ENCODE measurements at places on chromosomes 2 and 18.
A peak's percentile ranks its signal among the peaks of the same experiment; 100 is the strongest.

DNA sequence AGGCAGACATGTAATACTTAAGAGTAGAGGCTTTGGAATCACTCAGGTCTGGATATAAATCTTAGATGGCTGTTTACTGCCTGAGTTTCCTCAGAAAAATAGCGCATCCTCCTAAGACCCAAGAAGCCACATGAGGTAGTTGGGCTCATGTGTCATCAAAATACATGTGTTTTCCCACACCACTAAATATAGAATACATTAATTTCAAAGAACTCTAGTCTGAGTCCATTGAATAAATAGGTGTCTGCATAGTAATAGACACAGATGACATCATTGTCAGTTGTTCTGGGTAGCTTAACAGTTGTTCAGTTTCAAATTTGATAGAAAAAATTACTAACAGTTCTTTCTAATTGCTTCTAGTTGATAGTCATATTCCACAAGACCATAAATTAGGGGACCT, 9.6 kb downstream of the PPP1R1C start:
- no peak for DNase-seq

DNA sequence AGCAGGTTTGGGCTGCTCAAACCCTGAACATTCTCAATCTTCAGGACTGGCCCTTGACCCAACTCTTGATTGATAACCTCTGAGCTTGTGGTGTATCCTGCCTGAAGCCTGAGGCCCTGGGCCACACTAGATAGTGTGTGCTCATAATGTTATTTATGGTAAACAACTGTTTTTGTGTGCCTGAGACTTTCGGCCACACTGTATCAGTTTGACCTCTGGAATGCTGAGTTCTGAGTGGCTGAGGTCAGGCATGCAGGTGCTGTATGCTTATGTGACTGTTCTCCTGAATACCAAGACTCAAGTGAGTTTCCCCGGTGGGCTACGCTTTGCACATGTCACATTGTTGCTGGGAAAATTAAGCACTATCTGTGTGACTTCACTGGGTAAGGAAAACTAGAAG, 82.2 kb upstream of the RMP24 start:
- no peak for DNase-seq

DNA sequence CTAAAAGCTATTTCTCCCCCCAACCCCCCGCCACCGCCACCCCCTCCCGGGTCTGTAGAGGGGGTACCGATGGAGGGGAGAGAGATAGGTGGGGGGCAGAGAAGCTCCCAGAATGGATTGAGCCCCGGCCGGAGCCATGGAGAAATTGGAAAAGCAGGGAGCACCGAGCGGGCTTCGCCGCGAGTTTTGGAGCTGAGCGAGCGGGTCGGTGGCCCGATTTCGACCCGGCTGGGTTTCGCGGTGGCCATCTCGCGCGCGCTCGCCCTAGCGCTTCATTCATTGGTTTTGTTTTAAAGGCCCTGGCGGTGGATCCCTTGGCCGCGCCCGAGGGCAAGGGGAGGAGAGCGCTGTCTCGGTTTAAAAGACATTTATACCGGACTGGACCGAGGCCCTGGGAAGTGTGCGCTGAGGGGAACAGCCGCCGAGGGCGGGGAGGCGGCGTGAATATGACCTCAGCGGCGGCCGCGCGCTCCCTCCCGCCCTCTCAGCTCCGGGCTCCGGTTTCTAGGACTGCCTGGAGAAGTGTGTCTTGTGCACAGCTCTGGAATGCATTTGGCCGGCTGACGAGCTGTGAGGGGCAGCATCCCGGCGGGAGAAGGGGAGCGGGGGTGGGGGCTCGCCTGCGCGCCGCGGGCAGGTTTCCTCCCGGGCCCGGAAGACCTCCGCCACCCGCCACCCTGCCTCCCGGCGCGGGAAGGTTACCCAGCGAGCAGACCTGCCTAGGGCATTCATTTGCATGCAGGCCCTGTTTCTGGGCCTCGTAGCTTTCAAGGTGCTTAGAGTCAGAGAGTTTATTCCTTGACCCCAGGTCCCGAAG, 1.7 kb upstream of the SMAD7 start:
- peak; percentile 35 for DNase-seq

GRCh38 chr18:13545955-13546354, 180.4 kb downstream of the FAM210A start:
- no peak for DNase-seq

DNA sequence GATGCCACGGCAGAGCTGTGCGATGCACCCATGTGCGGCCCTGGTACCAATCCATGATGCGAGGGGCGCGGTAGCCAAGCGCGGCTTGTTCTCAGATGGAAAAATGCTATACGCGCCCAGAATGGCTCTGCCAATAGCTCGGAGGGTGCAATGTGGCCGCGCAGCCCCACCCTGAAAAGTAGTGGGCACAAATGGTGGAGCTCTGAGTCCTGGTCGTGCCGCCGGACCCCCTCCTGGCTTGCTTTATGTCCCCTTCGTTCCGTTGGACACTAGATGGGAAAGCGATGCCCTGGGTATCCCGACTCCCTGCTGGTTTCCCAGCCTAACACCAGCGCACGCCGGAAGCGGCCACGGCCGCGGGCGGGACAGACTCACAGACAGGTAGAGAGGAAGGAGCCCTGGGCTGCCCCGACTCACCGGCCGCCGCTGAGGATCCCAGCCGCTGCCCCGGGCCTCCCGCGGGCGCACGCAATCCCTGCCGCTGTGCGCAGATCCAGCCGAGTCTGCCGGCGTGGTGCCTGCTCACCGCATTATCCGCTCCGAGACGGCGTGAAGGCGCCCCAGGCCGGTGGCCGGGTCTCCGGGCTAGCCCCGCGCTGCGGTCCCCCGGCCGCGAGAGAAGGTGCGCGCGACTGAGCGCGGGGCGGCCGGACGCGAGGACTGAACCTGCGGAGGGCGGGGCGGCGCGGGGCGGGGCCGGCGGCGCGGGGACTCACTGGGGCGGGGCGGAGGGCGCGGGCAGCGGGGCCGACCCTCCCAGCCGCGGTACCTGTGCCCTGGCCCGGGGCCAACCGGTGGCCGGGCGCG, at the start of gene CDC42EP3:
Gene CDC42EP3 (minus strand): TSS at position 634 of the 807 bp plus-strand sequence. CDS start 25,055 bp downstream, outside the sequence.
- DNase-seq, result peak; percentile 52

DNA sequence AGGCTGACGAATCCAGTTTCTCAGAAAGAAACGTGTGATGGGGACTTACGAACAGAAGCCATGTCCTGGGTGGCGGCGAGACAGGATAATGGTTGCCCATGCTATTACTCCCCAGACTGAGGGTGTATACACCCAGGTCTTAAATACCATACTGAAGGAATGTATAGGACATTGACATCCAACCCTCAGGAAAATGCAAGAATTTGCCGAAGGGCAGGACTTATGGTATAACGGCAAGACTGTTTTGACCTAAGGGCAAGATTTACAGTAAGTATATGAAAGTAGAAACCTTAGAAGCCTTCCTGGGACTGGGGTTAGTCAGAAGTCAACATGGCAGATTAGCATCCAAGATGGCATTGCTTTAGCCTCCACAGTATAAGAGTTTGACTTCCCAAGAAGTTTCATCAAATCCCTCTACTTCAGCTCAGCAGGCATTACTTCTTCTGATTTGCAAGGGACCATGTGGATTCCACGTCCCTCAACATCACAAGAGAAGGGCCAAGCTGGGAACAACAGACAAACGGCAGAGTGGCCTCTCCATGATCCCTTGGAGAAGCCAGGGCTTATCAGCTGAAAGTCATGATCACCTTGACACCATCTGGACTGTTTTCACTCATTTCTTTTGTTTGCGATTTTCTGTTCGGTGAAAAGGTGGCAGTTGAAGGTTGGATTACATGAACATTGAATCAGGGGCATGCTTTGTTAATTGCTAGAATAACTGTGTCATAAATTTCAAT, 21.1 kb downstream of the ST3GAL5 start:
- DNase-seq, result no peak

DNA sequence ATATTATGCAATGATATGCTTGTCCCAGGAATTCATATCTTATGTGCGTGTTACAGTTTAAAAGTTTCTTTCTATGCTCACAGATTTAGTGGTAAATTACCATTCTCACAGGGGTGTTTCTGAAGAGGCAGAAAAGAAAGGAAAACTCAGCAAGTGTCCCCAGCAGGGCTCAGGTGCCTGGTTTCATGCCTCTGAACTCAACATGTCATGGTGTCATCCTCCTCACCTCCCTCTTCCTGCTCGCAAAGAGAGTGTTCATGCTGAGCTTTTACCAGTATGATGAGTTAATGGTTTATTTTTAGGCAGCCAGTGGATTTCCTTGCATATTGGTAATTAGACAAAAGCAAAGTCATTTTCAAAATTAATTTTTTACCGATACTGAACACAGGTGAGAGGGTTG, 492.9 kb upstream of the ZEB2 start:
- DNase-seq, result no peak

GRCh38 chr2:205822579-205822978, 140.3 kb downstream of the NRP2 start:
- no peak for DNase-seq

GRCh38 chr2:32824070-32824809, 122.5 kb upstream of the LTBP1 start:
- no peak for DNase-seq

GRCh38 chr2:218577482-218578220, 9.0 kb downstream of the CNOT9 start:
- DNase-seq, result no peak

DNA sequence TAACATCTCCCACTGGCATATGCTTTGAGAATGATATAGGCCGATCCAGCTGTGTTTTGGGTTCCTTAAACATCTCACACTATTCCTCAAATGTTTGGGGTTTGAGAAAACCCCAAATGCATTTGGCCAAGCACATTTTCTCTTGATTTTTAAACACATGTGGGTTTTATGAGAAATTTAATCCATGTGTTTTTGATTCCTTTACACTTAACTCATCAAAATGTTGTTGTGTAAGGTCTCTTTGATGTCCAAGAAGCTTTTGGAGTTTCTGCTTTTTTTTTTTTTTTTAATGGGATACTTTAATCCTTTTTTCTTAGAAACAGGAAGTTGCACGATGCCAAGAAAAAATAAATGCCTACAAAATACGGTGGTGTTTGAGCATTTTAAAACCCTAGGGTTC, 339.8 kb upstream of the TCF4 start:
- no peak for DNase-seq

GRCh38 chr2:119810049-119810630, 50.4 kb downstream of the PTPN4 start:
- no peak for DNase-seq

GRCh38 chr2:232422051-232422450, 15.4 kb downstream of the ALPG start:
- no peak for DNase-seq

DNA sequence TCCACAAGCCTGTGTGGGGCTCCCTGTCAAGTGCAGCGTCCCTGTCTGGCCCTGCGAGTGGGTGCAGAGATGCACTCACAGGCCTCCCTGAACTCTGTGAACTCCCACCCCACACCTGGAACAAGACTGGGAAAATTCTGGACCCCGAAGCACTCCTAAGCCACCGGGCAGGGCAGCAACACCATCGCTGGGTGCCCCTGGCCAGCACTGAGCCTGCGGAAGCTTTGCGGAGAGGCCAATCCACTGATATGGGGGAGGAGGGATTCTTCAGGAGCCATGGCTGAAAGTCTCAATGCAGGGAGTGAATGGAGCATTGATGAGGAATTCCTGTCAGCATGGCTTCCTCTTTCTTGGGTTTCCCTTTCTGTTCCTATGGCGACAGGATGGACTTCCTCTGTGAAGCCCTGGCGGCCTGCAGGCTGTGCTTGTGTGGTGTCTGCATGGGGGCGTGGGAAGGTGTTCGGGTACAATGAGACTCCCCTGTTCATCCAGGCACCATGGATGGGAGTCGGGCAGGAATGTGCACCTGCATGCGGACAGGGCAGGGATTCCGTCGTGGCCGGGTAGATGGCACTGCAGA, 15.1 kb downstream of the TRIB2 start:
- no peak for DNase-seq

DNA sequence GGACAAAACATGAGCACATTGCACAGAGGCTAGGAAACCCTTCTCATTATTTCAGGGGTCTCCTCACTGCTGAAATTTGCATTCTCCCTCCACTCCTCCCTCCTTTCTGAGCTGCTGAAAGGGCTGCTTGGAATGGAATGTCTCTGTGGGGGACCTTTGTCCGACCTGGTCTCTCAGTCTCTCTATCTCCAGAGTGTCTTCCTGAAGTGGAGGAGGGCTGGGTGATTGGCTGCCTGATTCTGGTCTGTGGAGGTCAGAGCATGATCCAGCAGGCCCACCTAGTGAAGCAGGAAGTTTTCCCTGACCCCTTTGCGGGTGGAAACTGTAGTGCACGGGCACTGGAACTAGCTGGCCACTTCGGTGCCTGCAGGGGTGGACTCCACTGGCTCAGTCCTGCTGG, 560.5 kb upstream of the HS6ST1 start:
- DNase-seq, result no peak

DNA sequence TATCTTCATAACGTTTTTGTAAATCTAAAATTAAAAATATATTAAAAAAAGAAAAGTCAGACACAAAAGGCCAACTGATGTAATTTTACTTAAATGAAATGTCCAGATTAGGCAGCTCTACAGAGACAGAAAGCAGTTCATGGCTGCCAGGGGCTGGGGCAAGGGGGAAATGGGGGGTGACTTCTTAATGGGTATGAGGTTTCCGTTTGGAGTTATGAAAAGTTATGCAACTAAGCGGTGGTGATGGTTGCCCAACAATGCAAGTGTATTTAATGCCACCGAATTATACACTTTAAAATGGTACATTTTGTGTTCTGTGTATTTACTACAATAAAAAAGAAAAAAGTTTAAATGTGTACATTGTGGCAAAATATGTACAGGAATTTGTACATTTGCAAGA, 70.2 kb upstream of the TEX51 start:
- no peak for DNase-seq

GRCh38 chr2:10810202-10811161, 2.1 kb downstream of the PDIA6 start:
- DNase-seq, result no peak

DNA sequence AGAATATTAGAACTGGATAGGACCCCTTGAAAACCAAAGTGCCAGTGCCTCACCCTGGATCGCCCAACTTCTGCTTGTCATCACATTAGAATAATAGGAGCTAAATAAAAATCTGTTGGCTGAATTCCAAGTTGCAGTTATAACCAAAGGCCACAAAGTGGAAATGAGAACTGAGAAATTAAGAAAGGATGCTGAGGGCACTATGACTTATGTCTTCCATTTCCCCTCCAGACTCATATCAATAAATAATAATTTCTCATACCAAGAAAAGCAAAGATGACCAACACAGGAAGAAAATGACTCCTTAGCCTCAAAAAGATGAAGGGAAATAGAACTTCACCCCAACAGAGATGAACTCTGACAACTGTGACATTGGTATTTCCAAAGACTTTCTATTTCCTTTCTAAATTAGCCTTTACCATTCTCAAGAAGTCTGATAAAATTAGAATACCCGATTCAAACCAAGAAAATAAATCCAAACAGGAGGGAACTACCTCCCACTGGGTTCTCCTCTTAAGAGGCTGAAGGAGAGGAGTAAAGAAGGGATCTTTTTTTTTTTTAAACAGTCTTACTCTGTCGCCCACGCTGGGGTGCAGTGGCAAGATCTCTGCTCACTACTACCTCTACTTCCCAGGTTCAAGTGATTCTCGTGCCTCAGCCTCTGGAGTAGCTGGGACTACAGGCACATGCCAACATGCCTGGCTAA, 46.5 kb upstream of the EPG5 start:
- DNase-seq, result no peak

- no peak for DNase-seq
These were observed 67.7 kb downstream of the NCK2 start for GRCh38 chr2:105812180-105813044.
